ENCODE measurements at places on chromosomes 1 and 21.
A peak's percentile ranks its signal among the peaks of the same experiment; 100 is the strongest.

GRCh38 chr1:203186091-203186445, 436 bp downstream of the CHI3L1 start:
- H3K27me3 ChIP-seq, result no peaks in the 10 kb centered on the region
- peak; percentile 33 for DNase-seq
- H3K27ac ChIP-seq, result peak overlapping the region; percentile 73
- H3K4me1 ChIP-seq, result peaks cover 32% of the 10 kb centered on the region

GRCh38 chr1:156805766-156806511, 10.7 kb downstream of the SH2D2A start:
- peaks cover 11% of the 10 kb centered on the region for H3K36me3 ChIP-seq
- no peak for DNase-seq
- no peaks in the 10 kb centered on the region for H3K27me3 ChIP-seq
- H3K27ac ChIP-seq, result no peak overlapping the region

DNA sequence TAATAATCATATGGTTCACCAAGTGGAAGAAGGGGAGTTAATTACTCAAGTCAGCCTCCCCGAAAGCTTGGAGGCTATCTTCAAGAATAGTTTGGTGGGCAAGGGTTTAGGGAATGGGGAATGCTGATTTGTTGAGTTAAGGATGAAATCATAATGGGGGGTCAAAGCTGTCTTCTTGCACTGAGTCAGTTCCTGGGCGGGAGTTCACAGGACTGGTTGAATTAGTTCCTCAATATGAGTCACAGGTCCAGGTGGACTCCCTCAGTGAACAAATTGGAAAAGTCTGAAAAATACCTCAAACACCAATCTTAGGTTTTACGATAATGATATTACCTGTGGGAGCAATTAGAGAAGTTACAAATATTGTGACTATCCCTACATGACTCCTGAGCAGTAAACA, 115.2 kb upstream of the COA6 start:
- H3K27me3 ChIP-seq, result no peaks in the 10 kb centered on the region
- H3K27ac ChIP-seq, result no peak overlapping the region
- H3K4me3 ChIP-seq, result no peak overlapping the region

DNA sequence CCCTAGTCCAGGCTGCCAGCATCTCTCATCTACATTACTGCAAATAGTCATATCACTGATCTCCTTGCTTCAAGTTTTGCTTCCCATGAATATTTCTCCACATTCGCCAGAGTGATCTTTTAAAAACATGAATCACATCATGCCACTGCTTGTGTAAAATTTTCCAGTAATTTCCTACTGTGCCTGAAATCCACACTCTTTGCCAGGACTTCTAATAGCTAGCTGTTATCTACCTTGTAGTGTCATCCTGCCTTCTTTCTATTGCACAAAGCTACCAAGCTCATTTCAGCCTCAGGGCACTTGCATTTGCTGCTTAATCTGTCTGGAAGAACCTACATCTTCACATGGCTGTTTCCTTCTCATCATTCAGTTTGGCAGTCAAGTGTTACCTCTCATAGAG, 33.9 kb upstream of the ZNF362 start:
- no peak overlapping the region for H3K4me3 ChIP-seq
- no peaks in the 10 kb centered on the region for H3K27me3 ChIP-seq
- H3K4me1 ChIP-seq, result peaks cover 29% of the 10 kb centered on the region
- DNase-seq, result no peak
- no peaks in the 10 kb centered on the region for H3K36me3 ChIP-seq
- no peak overlapping the region for H3K27ac ChIP-seq

GRCh38 chr1:7046314-7046713, 261.1 kb downstream of the CAMTA1 start:
- peaks cover 37% of the 10 kb centered on the region for H3K27me3 ChIP-seq
- DNase-seq, result no peak

GRCh38 chr1:79711001-79711431, 704.5 kb upstream of the ADGRL4 start:
- H3K4me3 ChIP-seq, result no peak overlapping the region
- H3K4me1 ChIP-seq, result no peaks in the 10 kb centered on the region
- H3K27me3 ChIP-seq, result no peaks in the 10 kb centered on the region
- H3K27ac ChIP-seq, result no peak overlapping the region

- peak overlapping the region; percentile 80 for H3K4me3 ChIP-seq
- peaks cover 30% of the 10 kb centered on the region for H3K27me3 ChIP-seq
- H3K27ac ChIP-seq, result peak overlapping the region; percentile 93
- peaks cover 27% of the 10 kb centered on the region for H3K4me1 ChIP-seq
- no peak for DNase-seq
- H3K36me3 ChIP-seq, result no peaks in the 10 kb centered on the region
Observed at GRCh38 chr1:81801651-81802456, 1.1 kb downstream of the ADGRL2 start.

DNA sequence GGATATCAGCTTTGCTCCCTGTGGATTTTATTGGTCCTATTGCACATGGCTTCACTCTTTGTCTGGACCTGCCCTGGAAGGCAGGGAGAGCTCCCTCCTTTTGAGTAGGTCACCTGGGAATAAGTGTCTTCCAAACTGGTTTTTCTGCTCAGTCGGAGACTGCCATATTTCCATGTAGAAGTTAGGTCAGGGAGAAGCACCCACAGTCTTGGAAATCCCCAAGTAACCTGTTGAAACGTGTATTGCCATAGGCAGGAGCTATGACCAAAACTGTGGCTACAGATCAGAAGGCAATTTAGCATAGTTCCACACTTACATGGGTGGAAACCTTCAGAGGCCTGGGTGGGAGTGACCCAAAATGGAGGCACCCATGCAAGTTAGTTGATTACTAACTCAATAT, 3.5 kb upstream of the GNG12 start:
- no peak overlapping the region for H3K4me3 ChIP-seq
- peak overlapping the region; percentile 76 for H3K27ac ChIP-seq
- H3K36me3 ChIP-seq, result no peaks in the 10 kb centered on the region
- no peaks in the 10 kb centered on the region for H3K27me3 ChIP-seq

- no peaks in the 10 kb centered on the region for H3K27me3 ChIP-seq
- no peak for DNase-seq
- H3K36me3 ChIP-seq, result no peaks in the 10 kb centered on the region
- H3K4me3 ChIP-seq, result no peak overlapping the region
- H3K27ac ChIP-seq, result no peak overlapping the region
Observed at GRCh38 chr1:152777510-152778137, 2.7 kb downstream of the LCE1F start.

GRCh38 chr1:233664804-233665574, 51.1 kb downstream of the KCNK1 start:
- no peak overlapping the region for H3K4me3 ChIP-seq
- no peaks in the 10 kb centered on the region for H3K27me3 ChIP-seq
- H3K36me3 ChIP-seq, result no peaks in the 10 kb centered on the region
- no peak overlapping the region for H3K27ac ChIP-seq

GRCh38 chr1:156416993-156417392, 48.0 kb downstream of the RHBG start:
- H3K36me3 ChIP-seq, result no peaks in the 10 kb centered on the region
- no peak overlapping the region for H3K27ac ChIP-seq
- peaks cover 88% of the 10 kb centered on the region for H3K27me3 ChIP-seq
- no peak for DNase-seq

Measured in suprapubic skin (tissue), 4 donors.